ENCODE measurements at places on chromosomes 2 and 18.

GRCh38 chr2:101807242-101807641, 109.7 kb downstream of the MAP4K4 start:
- DNase-seq, result no peak

DNA sequence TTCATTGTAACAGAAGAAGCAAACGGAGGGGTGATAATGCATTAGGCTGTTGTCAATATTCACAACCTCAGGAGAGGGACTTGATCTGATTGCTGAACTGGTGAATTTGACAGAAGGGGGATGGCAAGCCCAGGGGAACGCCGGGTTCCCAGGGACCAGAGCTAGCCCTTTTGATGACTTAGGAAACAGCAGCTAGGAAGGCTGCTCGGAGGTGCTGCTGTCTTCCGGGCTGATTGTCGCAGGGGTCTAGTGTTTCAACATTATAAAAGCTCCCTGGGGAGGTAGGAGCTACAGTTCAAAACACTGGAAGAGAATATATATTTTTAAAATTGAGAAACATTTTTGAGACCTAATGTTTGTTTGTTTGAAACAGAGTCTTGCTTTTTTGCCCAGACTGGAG, 47.3 kb downstream of the CD8B2 start:
- DNase-seq, result no peak

- no peak for DNase-seq
Observed at GRCh38 chr18:3709205-3709604, 259.2 kb downstream of the TGIF1 start.

- no peak for DNase-seq
Observed at GRCh38 chr2:229173825-229174359, 97.2 kb downstream of the PID1 start.

- DNase-seq, result no peak
Observed at GRCh38 chr2:142946941-142947340, 69.5 kb downstream of the KYNU start.

DNA sequence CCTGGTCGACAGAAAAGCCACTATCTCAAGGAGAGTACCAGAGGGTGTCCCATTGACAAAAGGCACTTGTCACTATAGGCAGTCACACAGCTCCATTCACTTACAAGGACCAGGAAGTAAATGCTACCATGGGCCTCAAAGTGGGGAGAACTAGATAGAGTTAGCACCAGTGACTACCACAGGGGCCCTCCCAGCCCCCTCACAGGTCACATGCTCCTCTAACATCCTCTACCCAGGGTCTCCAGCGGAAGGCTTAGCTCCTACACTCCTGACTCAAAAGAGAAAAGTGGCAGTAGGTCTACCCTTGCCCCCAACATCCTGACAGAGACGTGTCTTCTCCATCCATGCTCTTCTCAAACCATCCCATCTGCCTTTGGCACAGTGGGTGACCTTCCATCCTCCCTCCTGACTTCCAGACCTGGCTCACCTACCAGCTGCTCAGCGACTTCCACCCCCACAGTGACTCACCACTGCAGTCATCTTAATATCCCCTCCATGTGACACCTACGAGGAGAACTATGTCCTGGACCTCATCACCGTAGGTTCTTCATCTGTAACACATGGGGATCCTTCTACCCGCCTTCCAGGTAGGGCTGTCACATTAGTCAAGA, 5.6 kb upstream of the DNMT3A start:
- DNase-seq, result no peak

- peak; percentile 60 for DNase-seq
Observed at GRCh38 chr2:151999053-151999452, 99.8 kb downstream of the CACNB4 start.

GRCh38 chr2:172847188-172847587, 111.5 kb downstream of the RAPGEF4 start:
- no peak for DNase-seq

- DNase-seq, result no peak
Observed at GRCh38 chr2:7022492-7023385, 105.5 kb downstream of the RNF144A start.

- no peak for DNase-seq
Observed at GRCh38 chr2:203830304-203831055, 37.1 kb upstream of the CTLA4 start.

DNA sequence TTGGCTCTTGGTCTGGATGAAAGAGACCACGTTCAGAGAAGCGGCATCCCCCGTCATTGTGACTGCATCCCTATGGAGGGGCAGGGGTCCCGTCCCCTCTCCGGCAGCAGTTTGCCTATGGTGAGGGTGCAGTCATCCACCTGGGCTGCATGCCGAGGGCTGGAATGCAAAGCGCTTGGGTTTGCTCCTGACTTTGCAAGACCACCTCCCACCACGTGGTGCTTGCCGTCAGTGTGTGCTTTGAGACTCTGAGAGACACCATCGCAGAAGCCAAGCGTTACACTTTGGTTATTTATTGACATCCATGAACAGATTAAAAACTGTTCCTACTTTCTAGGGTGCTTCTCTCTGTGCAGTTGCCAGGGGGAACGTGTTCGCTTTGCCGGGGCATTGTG, 59.5 kb downstream of the SH3RF3 start:
- no peak for DNase-seq

- no peak for DNase-seq
Observed at GRCh38 chr18:7577706-7578105, 10.6 kb downstream of the PTPRM start.
